ENCODE measurements at places on chromosomes 5 and 9.

DNA sequence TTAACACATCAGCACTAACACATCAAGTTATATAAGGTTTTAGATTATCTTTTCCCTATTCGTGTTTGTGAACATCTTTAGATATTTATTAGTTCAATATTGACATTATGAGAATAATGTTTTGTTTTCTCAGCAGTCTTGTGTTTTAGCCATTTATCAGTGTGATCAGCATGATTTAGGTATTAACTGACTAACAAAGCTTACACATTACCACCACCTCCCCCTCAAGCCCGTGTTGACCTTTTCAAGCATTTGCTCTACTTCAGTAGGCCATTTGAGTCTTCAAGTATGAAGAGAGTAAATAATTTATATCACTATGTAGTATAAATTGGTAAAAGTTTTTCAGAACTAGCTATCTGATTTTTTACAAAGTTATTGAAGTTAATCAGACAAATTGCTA is 6.9 kb downstream of the PBX3 start:
- DNase-seq: no peak

GRCh38 chr5:176985516-176985915 is 21.1 kb downstream of the UIMC1 start:
- DNase-seq: no peak

DNA sequence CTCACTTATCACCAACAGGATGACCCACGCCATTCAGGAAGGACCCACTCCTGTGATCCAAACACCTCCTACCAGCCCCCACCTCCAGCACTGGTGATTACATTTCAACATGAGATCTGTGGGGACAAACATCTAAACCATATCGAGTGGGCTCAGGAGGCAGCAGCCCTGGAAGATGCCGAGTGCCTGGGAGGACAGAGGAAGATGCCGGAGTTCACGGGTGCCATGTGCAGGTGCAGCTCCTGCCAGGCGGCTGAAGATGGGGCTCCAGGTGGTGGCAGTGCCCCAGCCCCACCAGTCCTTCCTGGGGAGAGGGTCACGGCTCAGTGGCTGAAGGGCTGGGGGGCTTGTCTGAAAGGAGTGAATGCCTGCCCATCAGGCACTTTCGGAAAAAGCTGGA is 6.1 kb upstream of the CEP72 start:
- DNase-seq: no peak

- no peak for DNase-seq
Observed at GRCh38 chr5:95940758-95941682, 20.6 kb downstream of the ELL2 start.

GRCh38 chr5:81533629-81534405 is 139.9 kb upstream of the ACOT12 start:
- no peak for DNase-seq

DNA sequence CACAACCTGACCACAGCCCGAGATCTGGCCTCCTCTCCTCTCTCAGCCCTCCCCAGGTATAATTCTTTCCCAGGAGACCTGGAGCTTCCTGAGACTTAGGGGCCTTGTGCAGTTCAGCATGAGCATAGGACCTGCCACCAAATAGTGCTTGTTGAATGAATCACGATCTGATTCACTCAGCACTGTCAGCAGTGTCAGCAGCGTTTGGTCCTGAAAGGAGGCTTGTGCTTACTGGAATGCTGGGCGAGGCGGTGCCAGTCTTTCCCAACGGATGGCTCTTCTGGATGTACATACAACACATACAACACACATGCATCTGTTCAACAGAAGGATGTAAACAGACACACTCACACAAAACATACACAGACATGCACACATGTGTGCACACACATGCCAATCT is 173.3 kb downstream of the COL23A1 start:
- DNase-seq: no peak

Data from frontal cortex (tissue), 4 donors.